ENCODE measurements at places on chromosomes 1 and 21.

GRCh38 chr1:207908107-207908734 is 2.7 kb downstream of the CD34 start:
- no peak for DNase-seq

DNA sequence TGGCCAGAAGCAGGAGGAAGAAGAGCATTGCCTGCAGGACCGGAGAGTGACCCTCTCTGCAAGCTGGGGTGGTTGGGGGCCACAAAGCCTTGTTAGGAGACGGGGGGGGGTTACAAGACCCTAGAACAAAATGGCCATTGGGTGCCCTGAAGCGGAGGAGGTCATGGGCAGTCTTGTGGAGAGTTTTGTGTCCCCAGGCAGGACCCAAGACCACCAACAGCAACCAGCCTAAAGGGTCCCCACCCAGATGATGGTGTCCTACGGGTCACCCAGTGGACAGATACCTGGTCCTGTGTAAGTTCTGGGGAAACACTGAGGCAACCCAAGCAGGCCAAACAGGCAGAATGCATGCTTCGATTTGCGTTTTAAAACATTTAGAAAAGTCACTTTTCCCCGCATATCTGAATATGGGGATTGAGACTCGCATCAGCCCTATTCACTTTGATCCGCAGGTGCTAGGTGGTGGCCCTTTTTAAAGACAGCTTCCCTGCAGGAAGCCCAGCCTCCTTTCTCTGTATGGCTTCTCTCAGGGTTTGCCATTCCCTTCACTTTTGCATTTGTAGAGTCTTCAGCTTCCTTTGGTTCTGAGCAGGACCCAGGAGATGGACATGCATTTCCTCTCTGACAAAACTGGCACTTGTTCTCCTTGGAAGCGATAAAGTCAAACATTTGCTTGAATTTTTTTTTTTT is 21.1 kb downstream of the GNG4 start:
- no peak for DNase-seq

GRCh38 chr1:89047734-89048133 is 17.3 kb downstream of the GBP1 start:
- no peak for DNase-seq

DNA sequence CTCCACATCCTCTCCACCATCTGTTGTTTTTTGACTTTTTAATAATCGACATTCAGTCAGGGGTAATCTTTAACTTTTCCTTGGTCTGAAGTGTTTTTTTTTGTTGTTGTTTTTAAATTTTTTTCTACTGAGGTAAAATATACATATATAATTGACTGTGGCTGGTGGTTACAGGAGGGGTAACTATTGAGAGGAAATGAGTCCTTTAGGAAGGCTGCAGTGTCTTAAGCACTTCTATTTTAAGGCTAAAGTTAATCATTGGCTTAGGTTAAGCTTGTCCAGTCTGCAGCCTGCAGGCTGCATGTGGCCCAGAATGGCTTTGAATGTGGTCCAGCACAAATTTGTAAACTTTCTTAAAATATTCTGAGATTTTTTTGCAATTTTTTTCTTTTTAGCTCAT is 172.5 kb downstream of the CTH start:
- no peak for DNase-seq

DNA sequence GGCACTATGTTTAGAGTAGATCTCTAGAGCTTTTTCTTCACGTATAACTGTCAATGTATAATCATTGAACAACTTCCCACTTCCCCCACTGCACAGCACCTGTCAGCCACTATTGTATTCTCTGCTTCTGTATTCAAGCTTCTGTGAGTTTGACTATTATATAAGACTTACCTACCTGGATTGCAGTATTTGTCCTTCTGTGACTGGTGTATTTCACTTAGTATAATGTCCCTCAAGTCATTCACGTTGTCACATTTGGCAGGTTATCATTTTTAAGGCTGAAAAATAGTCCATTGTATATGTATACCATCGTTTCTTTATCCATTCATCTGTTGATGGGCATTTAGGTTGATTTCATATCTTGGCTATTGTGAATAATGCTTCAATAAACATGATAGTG is 969.5 kb upstream of the B3GALT2 start:
- DNase-seq: no peak

GRCh38 chr1:158393476-158393875 is 5.8 kb downstream of the OR10T2 start:
- DNase-seq: no peak

DNA sequence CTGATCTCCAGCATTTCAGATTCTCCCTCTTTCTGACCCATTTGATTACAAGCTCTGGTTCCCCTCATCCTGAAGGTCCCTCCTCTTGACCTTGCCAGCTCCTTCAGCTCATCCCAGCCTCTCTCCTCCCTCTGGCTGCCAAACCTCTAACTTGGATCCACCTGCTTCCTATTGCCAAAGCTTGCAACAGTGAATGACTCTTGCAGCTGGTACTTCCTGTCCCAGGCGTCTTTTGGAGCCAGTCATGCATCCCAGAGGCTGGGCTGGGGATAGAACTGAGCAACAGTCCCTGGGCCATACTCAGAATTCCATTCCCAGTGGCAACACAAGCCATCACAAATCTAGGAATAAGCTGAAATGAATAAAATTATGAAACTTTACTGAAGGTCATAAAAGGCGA is 27.7 kb upstream of the SPOCD1 start:
- DNase-seq: no peak

DNA sequence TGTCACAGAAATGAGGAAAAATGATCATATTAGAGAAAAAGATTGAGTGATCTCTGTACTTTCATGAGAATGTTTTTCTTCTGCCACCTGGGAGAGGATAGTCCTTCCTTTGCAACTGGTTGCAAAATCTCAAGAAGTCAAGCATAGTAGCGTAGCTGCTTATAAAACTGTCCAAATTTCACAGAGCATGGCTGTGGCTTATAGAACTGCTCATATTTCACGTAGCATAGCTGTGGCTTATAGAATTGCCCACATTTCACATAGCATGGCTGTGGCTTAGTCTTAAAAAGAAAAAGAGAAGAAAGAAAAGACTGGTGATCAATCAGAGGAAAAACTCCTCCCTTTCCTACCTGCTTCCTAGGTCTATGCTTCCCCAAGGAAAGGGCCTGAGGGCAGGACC is 329.5 kb downstream of the SIPA1L2 start:
- DNase-seq: no peak

GRCh38 chr1:116036255-116036654 is 59.9 kb downstream of the SLC22A15 start:
- DNase-seq: no peak

GRCh38 chr21:33032434-33033047 is 6.8 kb downstream of the OLIG2 start:
- no peak for DNase-seq

GRCh38 chr1:178726087-178726517 is 1.1 kb downstream of the RALGPS2 start:
- DNase-seq: peak; percentile 34

DNA sequence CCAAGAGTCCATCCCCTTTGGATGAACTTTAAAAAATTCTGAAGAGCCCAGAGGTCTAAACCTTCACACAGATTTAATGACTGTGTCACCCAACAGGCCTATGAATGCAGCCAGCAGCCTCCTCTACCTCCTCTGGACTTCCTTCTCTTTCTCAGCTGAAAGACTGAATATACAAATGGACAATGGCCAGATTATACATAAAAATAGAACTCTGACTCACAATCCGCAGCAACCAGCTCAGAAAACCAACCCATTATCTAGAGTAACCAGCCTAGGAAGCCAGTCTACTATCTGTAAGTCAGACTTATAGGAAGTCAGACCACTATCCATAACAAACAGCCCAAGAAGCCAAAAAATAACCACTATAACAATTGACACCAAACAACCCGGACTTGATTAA is 224.5 kb downstream of the ASTN1 start:
- DNase-seq: no peak

DNA sequence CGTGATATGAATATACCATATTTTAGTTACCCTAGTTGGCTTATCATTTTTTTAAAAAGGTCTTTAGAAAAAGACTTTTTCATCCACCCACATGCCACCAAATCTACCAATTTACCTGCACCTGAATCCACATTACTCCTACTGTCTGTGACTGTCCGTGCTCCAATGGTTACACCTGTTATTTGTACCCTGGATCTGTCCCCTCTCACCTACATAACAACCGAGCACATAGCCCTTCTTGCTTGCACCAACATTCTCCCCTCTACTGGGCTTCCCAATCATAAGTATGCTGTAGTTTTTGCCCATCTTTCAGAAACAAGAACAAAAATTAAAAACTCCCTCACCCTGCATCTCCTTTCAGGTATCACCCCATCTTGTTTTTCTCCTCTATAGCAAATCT is 17.6 kb downstream of the SOD1 start:
- DNase-seq: no peak

GRCh38 chr1:67642629-67643028 is 42.4 kb upstream of the GADD45A start:
- no peak for DNase-seq

DNA sequence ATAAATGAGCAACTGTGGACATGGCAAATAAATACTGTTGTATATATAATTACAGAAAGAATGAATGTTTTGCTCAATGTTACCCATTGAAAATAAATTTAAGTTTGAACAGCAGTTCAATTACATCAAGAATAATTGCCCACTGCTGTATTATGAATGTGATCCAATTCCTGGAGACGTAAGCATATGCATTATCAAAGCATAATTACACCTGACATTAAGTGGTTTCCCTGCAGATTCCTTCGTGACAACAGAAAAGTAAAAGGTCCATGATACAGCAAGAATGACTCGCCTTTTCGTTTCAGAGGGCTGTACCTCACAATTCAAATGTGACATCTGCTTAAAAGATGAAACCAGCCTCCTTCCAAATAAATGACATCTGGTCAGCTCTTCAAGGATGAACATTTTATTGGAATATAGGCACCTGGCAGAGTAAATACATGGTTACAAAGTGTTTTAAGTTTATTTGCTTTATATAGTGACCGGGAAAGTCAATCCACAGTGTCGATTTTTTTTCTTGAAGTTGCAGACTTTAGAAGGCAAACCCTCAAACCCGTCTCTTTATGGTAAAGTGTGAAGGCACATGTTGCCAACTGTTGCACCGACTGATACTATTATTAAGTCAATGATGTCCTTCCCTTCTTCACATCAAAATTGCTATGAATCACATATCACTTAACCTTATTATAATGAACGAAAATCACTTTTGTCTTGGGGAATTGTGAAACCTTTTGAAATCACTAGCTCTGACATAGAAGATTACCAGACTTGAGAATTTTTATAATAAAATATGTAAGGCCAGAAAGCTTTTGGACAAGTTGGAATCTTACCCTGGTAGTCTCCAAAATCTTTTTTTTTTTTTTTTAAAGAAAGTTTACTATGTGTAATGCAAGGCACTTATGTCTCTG is 36.2 kb upstream of the EDEM3 start:
- no peak for DNase-seq

GRCh38 chr1:36157973-36158826 is 2.2 kb downstream of the MAP7D1 start:
- no peak for DNase-seq

DNA sequence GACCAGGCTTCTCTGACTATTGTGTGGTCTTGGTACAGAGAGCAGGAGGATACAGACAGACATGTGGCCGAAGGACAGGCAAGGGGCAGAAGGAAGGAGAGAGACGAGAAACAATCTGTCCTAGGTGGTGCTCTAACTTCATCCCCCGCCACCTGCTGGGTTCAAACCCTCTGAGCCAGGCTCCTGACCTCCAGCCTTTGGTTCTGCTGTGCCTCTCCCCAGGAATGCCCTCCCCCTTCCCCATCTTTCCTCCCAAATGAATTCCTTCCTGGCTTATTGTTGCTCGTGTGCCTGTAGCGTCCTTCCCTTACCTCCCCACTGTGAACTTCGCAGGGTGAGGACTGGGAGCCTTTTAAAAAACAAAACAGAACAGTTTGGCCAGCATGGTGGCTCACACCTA is 5.4 kb downstream of the TCEA3 start:
- DNase-seq: no peak

- no peak for DNase-seq
Measured at GRCh38 chr1:118905196-118905595, 82.9 kb downstream of the TBX15 start.

DNA sequence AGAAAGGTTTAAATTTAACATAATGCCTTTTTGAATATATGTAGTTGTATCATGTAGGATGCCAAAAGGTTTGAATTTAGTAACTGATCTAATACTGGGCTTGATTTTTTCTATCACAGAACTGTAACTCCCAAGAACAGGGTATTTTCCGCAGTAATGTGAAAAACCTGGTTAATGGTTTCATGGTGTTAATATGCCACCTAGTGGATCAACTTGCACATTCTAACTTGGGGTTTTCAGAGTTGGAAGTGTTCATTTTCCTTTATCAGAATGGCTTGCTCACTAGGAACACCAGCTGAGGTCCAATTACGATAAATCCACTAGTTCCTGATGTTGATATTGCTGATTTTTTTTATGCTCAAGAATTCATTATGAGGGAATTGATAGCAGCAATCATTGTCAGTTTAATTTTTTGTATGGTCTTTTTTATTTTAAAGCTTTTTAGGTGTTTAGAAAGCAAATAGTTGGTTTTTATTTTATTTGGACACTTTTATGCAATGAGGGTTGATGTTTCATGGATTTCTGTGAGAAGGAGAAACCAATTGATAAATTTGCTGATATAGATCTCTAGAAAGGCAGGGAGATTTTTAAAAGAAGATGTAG is 157.2 kb downstream of the PLA2G4A start:
- DNase-seq: no peak

- DNase-seq: no peak
Measured at GRCh38 chr1:46496505-46496904, 6.9 kb downstream of the DMBX1 start.

DNA sequence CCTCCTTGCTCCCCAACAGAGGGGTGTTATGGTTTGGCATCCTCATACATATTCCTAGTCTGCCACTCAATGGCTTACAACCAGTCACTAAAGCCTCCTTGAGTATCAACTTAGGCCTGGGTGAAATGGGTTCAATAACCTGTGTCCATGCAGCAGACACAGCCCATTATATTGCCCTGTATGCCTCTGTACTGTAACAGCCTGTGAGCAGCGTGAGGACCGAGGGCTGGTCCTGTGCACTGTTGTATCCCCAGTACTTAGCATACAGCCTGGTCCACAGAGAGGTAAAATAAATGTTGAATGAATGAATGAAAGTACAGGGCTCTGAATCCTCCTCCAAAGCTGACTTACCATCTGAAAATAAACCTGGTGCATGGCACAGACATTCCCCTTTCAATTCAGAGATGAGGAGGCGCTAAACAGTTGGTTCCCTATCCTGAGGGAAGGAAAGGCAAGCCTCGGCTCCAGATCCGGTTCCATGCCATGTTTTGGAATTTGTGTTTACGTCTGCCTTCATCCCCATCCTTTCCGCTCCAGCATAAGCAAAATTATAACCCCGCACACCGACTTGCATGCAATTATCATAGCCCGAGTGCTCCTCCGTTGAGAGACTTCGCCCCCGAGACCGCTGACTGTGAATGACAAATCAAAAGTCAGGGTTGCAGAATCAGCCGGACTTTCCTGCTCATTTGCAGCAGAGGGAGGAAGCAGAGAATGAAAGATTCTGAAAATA is 45.0 kb upstream of the DNAJC6 start:
- DNase-seq: no peak

GRCh38 chr1:18413541-18414305 is 67.0 kb upstream of the KLHDC7A start:
- DNase-seq: no peak

- DNase-seq: no peak
Measured at GRCh38 chr1:33349081-33349759, 28.3 kb upstream of the A3GALT2 start.
